ENCODE measurements at places on chromosomes 5 and 9.

DNA sequence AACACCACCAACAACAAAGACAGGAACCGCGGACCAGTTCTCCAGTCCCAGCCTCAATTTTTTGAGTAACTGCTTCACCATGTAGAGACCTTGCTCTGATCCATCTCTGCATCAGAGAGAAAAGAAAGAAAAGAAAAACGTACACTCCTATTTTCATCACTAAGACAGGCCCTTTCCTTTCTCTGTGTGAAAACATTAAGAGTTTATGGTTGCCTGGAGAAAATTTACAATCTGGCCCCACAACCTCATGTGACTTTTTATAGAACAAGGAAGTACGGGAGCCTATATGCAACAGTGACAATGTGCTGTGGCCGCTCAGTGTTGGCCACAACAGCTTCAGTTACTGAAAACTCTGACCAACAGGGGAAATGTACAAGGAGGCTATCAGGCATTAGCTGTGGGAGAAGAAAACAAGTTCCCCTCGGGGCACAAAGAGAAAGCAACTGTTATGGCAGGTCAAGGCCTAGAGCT lies 272.9 kb upstream of the PTGER4 start:
- no peak for DNase-seq

DNA sequence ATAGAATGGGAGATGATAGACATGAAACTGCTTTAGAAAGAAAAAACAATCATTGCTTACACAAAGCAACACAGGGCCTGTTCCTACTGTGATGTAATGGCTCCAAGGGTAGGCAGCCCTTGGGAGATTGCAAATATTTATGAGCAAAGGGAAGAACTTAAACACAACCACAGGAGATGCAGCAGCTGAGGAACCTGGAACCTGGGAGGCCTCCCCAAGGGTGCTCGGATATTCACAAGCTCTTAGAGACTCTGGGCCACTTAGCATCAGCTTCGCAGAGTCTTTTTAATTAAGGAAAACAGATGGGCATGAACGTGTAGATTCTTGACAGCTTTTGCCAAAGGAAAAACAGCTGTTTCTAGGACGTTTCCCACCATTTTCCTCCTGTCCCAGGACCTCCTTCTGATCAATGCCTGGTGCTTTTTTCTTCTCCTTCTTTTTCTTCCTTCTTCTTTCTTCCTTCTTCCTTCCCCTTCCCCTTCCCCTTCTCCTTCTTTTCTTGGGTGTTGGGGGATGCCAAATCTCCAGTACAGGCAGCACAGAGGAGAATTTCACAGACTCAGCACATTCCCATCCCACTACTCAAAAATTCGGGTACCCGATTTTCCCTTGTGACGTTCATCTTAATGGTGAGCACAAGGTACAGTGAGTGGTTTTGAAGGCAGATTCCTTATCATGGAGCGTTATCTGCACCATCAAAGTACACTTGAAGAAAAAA lies 28.1 kb upstream of the TCF7 start:
- no peak for DNase-seq

- peak; percentile 13 for DNase-seq
Observed at GRCh38 chr5:103293719-103294118, 35.2 kb downstream of the MACIR start.

- DNase-seq = no peak
Observed at GRCh38 chr5:6705959-6706358, 7.3 kb upstream of the TENT4A start.

- DNase-seq = no peak
Observed at GRCh38 chr5:150184990-150185912, 4.6 kb upstream of the SLC6A7 start.

DNA sequence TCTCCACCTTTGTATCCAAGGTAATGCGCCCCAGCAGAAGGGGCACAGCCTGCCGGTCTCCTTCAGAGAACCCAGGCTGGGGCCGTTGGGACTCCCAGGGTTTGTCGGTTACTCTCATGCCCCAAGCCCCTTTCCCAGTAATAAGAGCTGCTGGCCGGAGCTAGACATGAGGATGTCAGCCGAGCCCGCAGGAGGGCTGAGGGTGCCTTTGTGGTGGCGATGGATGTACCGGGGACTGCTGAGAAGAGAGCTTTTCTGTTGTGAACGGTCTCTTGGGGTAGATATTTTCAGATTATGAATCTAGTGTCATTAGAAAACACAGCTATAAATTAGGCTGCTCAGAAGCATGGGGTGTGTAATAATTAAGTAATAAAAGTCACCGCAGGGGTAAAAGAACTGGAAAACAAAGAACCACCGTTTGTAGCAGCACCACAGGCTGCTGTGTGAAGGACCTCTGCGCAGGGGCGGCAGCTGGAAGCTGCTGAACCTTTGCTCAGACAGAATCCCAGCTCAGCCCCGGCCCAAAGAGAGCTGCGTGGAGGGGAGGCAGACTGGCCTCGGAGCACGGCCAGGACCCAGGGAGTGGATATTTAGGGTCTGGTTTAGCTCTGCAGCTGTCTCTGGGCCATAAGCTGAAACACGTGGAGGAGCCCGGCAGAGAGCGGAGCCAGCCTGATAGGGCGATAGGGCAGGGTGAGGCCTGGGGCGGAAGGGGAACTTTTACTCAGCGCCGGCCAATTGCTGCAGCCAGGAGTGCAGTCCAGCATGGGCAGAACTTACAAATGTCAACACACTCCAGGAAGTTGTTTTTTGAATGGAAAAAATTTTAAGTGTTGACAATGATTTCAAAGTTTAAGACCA lies 50.5 kb upstream of the BARHL1 start:
- no peak for DNase-seq

Measured in AG10803 (cell line).